Erythroblast (primary cell): ENCODE measurements at places on chromosomes 13 and 19.

DNA sequence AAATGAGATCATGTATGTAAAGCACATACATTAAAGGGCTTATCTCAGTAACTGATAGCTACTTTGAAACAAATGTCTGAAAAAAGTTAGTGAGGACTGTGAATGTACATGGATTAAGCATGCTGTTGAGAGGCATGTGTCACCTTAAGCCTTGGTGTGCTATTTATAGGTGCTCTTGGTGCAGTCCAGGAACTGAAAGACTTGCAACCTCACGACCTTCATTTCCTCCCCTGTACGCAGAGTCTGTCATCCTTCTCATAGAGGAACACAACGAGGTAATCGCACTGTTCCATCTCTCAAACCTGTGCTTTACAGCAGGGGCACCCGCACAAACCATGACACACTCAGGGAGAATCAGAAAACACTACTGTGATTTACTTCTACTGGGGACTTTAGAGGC is 65.6 kb downstream of the UFM1 start:
- no peak for DNase-seq

- no peak for DNase-seq
These were observed 20.7 kb downstream of the CEBPG start for GRCh38 chr19:33394006-33394722.

- DNase-seq: no peak
These were observed 50.6 kb downstream of the KLF5 start for GRCh38 chr13:73109288-73109899.

DNA sequence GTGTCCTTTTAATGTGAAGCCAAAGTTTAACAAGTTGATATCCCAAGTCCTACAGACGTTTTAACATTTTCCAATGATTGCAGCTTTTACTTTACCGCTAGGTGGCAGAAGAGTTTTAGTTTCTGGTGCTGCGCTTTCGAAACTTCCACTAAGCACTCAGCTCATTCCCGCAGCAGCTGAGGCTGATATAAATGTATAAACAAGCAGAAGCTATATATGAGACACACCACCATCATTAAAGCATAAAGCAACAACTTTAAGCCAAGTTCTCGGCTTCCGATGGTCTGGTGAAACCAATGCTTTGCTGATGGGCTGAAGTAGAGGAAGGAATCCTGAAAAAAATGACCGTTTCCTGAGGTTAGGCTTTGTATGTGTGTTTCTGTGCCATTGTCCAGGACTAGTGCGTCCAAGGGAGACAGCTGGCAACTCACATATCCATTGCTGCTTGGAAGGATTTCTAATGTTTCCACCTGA is 753.9 kb downstream of the OLFM4 start:
- DNase-seq: peak; percentile 42

GRCh38 chr13:25744178-25744577 is 307.6 kb downstream of the SHISA2 start:
- no peak for DNase-seq

DNA sequence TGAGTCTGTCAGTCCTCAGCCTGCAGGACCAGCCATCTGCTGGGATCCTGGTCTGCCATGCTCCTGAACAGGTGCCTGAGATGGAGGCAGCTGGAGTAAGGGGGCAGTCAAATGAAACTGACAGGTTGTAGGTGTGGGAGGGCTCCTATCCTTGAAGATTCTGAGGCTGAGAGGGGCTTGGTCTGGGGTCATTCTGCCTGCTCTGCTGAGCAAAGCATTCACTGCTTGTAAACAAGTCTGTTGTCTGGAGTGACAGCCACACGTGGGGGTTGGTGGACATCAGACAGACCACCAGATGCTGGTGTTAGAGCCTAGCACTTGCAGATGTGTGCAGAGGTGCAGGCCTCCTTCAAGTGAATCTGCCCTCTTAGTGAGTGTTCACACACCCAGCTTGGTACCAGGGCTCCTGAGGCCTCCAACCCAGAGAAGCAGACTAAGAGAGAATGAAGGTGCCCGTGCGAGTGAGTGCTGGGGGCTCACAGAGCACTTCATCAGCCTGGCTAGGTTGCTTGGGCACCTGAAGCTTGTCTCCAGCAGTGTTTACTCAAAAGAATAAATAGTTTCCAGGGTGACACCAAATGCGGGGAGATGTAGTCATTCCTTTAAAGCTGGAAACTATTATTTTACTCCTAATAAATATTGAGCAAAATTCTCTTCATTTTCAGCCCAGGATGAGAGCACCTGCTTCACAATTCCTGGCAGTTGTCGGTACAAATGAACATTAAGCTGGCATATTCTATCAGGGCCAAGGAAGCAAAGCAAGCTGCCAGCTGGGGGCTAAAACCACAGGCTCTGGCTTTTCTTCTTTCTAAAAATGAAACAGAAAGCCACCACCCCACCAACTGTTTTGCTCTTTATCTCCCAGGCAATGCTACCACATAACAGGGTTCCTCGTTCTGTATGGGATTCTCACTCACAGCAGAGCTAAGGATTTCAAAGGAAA is 82.3 kb downstream of the RNASEH2B start:
- peak; percentile 48 for DNase-seq

GRCh38 chr13:48160606-48161278 is 65.8 kb upstream of the MED4 start:
- no peak for DNase-seq

DNA sequence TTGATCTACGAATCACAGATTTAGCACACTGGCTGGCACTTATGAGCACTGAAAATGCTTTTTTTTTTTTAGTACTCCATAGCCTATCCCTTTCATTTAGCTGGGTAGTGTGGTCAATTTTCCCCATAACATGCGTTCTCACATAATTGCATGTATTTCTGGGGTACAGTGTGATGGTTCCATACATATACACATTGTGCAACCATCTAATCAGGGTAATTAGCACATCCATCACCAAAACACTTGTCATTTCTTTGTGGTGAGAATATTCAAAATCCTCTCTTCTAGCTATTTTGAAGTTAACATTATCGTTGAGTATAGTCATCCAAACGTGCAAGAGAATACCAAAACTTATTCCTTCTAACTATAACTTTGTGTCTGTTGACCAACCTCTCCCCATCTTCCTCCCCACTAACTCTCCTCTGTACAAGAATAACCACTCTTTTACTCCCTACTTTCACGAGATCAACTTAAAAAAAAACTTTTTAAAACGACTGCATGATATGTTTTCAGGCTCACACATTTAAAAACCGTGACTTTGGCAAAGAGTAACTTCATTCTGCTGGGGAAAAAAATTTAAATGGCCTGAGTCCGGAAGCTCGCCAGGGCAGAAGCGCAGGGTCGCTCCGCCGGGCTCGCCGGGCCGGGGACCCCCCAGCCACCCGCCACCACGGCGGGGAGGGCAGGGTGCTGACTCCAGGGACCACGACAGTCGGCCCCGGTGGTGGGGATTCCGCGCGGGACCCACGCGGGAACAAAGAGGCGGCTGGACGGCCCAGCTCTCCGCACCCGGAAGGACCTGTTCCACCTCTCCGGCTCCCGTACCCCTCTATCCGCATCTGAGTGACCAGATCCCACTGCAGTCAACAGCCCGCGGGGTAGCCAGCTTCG is 868 bp upstream of the UBAC2 start:
- no peak for DNase-seq

DNA sequence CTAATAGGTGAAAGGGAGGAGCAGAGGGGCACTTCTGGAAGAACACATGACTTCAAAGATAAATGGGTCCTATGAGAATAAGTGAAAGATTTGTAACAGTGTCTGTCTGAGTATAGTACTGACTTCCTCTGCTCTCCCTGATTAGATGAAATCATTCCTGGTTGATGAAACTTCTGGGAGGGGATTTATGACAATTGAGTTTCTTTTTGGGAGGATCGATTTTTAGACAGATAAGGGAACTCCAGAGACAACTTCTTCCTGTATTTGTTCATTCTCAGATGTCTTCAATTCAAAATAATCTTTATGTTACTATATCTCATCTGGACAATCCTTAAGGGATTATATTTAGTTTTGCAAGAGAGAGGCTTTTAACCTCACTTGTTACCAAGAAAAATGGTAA is 20.0 kb downstream of the SETDB2 start:
- DNase-seq: no peak

DNA sequence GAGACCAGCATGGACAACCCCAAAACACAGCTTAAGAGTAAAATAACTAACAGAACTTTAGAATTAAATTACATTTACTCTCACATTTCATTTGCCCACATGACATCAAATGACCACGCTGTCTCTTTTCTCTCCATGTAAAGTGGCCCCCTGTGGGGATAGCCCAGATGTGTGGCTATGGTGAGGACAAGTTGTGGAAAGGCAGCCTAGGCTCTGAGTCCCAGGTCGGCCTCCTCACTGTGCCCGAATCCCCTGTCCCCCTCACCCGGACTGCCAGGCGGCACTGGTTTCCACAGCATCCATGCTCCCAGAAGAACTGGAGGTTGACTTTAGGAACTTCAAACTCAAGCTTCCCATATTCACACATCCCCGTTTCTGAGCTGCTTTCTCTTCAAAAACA is 111.8 kb upstream of the UQCRFS1 start:
- no peak for DNase-seq

GRCh38 chr13:20193162-20193906 is 596 bp upstream of the GJB2 start:
- no peak for DNase-seq

DNA sequence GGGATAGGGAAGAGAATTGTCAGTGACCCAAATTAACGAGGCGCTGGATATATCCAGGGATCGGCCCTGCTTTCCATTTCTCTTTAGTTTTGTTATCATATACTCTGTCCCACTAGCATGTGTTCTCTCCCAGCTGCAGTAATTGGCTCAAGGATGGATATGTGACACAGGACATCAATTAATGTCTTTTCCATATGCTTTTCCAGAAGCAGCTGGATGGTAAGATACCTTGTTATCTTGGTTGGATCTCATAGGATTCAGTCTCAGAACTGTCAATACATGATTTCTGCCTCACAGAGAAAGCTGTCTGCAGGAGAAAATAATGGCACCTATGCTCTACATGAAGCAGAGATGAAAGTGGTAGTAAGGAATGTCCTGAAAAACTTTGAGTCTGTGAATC is 157.1 kb upstream of the SPRY2 start:
- DNase-seq: no peak

- peak; percentile 82 for DNase-seq
These were observed 1.5 kb upstream of the GADD45B start for GRCh38 chr19:2474232-2475017.

DNA sequence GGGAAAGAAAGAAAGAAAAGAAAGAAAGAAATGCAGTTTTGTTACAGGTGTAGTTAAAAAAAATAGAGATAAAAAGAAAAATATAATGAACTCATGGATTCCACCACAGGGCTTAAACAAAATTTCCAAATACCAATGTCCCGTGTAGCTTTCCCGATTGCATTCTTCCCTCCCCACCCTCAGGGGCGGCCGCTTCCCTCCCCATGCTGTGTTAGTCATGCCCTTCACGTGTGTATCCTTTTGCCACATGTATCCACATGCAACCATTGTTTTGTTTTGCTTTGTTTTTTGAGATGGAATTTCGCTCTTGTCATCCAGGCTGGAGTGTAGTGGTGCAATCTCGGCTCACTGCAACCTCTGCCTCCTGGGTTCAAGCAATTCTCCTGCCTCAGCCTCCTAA is 3.6 kb upstream of the KMT5C start:
- no peak for DNase-seq

- no peak for DNase-seq
These were observed 44.3 kb downstream of the COL4A1 start for GRCh38 chr13:110262508-110263291.

- DNase-seq: no peak
These were observed 261.6 kb downstream of the SLITRK1 start for GRCh38 chr13:83620530-83621220.

DNA sequence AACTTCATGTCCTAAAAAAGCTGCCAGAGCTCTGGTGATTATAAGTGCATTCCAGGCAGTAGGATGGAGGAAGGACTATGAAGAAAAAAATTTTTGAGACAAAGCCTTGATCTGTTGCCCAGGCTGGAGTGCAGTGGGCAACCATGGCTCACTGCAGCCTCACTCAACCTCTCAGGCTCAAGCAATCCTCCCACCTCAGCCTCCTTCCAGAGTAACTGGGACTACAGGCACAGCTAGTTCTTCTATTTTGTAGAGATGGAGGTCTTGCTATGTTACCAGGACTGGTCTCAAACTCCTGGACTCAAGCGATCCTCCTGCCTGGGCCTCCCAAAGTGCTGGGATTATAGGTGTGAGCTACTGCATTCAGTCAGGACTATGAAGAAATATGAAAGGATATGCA is 161.2 kb downstream of the IRS2 start:
- no peak for DNase-seq

- DNase-seq: no peak
These were observed 25.3 kb upstream of the RNASEH2B start for GRCh38 chr13:50884265-50884664.

DNA sequence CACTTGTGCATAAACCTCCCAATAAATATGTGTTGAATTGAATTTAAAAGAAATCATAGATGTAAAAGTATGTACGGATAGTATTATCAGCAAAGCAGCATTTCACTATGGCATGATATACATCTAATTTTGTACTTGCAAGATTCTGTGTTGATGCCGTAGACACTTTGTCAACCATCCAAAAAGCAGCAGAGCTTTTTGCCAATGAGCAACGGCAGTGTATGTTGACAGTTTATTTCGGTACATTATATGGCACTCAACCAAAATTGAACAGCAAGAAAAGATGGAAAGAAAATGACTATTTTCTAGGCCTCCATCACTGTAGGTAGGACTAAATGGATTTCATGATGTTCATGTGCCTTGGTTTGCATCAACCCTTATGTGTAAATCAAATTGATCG is 543.7 kb downstream of the DACH1 start:
- DNase-seq: no peak

DNA sequence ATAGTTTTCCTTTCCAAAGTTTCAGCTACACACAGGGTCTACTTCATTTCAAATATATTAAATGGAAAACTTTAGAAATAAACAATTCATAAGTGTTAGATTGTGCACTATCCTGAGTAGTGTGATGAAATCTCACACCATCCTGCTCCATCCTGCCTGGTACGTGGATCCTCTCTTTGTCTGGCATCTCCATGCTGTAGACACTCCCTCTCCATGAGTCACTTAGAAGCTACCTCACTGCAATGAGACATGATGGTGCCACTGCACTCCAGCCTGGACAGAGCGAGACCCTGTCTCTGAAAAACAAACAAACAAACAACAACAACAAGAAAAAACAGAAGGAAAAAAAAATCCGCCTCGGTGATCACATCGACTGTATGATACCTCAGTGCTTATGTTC is 191.8 kb downstream of the PCCA start:
- DNase-seq: no peak

DNA sequence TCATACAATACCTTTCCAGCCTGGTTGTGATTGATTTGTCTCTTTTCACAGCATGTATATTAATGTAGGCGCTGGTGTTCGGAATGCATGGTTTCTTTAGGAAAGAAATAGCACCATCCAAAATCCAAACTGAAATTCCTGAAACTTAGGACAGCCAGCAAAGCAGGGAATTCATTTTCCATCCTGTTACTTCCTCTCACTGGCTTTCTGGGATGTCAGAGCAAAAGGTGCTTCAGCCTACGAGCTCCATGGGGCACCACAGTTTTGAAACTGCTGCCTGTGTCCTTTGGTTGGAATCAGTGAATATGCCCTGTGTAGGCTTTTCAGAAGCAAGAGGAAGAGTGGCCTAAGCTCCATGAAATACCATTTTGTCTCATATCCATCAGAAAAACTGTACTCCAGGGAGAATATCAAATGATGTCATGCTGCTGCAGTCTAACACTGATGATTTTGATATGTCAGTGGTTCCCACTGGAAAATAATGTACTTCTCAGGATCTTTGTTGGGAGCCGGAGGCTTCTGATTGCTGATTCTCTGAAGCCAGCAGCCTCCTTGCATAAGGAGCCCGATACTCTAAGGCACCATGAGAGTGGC is 117.8 kb upstream of the SERP2 start:
- no peak for DNase-seq

GRCh38 chr19:3932931-3933810 is at the start of gene NMRK2:
Gene NMRK2 (plus strand): TSS chr19:3933069. CDS start chr19:3933672, 603 bp downstream.
- DNase-seq: no peak

- DNase-seq: no peak
These were observed 94.3 kb downstream of the FAM216B start for GRCh38 chr13:42875475-42876269.
